WTC11 (cell line): ENCODE measurements at places on chromosomes 11 and 22.

- no peak for DNase-seq
Observed at GRCh38 chr11:118646393-118646792, 33.1 kb downstream of the TREH start.

- no peak for DNase-seq
Observed at GRCh38 chr11:10785146-10785474, 23.6 kb downstream of the EIF4G2 start.

- peak; percentile 53 for DNase-seq
Observed at GRCh38 chr11:94768602-94769541, 716 bp downstream of the AMOTL1 start.

DNA sequence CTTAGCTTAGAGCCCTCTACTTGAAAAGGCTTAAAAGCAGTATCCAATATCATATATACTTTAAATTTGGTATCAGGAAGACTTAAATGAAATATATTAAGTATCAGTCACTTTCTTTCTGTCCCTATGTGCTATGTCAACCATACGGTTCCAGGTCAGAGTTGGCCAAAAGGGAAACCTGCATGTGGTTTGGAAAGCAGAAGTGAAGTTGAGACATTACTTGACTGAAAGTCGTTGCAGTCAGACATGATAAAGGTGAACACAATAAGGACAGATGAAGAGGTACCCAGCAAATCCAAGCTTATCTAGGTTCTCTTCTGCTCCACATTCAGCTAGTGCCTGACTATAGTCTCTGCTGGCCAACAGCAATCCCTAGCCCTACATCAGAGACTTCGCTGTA is 336.8 kb downstream of the KCNA4 start:
- DNase-seq = no peak

DNA sequence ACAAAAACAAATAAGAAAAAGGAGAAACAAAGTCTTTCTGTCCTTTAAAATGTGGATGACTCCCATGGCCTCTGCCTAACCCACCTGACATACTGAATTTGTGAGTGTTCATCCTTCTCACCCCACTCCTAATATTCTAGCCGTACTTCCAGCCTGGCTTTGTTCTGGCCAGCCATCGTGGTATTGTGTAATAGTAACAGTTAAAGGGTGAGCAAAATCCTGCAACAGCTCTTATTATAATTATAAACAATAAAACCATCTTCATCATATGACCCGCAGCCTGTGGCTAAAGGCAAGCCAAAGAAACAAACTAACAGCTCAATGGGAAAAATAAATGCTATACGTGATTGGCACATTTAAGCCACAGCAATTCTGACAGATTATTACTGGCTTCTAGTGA is 721.6 kb upstream of the TENM4 start:
- no peak for DNase-seq

GRCh38 chr22:45475851-45476514 is 26.7 kb upstream of the FBLN1 start:
- DNase-seq = no peak

- DNase-seq = no peak
Observed at GRCh38 chr11:62446091-62446490, 27.3 kb downstream of the SCGB1A1 start.

- DNase-seq = no peak
Observed at GRCh38 chr11:86735451-86736290, 63.3 kb upstream of the ME3 start.

DNA sequence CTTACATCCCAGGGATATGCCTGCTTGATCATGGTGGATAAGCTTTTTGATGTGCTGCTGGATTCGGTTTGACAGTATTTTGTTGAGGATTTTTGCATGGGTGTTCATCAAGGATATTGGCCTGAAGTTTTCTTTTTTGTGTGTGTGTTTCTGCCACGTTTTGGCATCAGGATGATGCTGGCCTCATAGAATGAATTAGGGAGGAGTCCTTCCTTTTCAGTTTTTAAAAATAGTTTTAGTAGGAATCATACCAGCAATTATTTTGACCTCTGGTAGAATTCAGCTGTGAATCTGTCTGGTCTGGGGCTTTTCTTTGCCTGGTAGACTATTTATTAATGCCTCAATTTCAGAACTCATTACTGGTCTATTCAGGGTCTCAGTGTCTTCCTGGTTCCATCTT is 362.4 kb downstream of the JRKL start:
- no peak for DNase-seq

DNA sequence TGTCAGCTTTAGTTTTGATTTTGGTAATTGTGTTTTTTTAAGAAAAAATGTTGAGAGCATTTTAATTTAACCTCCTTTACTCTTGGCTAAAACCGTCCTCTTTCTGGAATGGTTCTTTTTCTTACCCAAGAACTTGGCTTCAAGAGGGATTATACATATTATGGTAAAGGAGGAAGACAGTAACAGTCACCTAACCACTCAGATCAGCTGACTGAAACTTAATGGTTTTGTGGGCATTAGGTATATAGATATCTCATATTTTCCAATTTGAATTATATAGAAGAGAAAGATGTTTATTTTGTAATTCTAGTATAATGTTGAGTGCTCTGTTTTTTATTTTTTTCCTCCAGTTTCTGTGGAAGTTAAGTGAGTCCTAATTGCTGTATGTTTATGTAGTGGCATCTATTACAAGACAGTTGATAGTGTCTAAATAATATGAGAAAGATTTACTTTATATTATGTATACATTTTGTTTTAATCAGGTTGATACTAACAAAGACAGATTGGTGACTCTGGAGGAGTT is 36.6 kb upstream of the NCR3LG1 start:
- no peak for DNase-seq

- no peak for DNase-seq
Observed at GRCh38 chr11:72805216-72805615, 9.0 kb upstream of the ATG16L2 start.

DNA sequence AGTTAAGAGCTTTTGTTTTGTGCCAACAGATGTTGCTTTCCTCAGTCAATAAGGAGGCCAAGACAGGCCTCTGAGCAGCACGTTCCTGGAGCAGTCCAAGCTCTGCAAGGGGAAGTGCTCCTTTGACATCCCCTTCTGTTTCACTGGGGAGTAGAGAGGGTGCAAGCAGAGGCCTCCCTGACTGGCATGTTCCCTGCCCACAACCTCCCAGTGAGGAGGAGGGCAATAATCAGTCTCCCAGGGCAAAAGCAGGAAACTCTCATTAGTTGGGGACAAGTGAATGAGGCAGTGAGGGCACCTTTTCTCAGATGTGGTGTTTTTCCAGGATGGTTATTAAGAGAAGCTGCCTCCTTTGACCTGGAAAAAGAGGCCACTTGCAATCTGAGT is 79.5 kb upstream of the ZBED5 start:
- DNase-seq = no peak

DNA sequence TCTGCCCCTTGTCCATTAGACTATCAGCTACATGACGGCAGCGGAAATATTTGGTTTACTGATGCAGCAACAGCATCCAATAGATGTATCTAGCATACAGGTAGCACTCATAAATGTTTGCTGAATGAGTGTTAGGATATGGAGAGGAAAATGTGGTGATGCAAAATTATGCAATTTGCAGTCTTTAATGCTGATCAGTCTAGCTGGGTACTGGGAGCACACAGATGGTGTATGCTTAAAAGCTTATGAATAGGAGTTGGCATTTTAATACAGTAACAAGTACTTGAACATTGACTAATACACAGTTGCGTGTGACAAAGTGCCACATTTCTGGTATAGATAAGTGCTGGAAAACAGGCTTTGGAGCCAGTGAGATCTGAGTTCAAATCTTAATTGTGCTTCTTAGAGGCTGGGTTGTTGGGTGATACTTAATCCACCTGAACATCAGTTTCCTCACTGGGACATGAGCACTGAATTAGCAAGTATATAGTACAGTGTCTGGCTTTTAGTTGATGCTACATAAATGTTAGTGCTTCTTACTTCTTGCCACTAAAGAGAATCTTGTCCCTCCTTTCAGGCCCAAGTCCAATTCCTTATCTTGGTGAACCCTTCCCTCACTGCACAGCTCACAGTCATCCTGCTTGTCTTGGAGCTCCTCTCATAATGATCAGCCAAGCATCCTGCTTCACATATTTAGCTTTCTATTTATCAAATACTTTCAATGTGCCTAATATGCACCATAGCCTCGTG is 99.6 kb downstream of the TIMP3 start:
- DNase-seq = no peak

GRCh38 chr11:17098658-17099057 is 21.2 kb upstream of the RPS13 start:
- DNase-seq = no peak
